Cerebellar cortex (tissue), 1 donor: ENCODE measurements at places on chromosomes 4 and X.

- no peak for DNase-seq
Measured at GRCh38 chr4:97073194-97073593, 1070.1 kb downstream of the STPG2 start.

DNA sequence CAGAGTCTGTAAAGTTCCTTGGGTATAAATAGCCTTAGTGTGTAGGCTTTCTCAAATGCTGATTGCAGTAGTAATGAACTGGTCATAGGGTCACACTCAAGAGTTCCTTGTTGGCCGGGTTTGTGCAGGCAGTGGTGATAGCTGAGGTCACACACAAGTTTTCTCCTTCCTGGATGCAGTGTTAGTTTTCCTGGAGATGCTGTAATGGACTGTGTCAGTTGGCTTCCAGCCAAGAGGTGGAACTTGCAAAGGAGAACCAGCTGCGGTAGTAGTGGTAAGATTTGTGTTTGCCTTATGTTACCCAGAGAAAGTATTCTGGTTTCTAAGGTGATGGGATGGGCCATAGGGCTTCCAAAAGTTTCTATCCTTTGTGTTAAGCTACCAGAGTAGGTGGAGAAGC lies 409.8 kb upstream of the FRG1 start:
- DNase-seq, result no peak

DNA sequence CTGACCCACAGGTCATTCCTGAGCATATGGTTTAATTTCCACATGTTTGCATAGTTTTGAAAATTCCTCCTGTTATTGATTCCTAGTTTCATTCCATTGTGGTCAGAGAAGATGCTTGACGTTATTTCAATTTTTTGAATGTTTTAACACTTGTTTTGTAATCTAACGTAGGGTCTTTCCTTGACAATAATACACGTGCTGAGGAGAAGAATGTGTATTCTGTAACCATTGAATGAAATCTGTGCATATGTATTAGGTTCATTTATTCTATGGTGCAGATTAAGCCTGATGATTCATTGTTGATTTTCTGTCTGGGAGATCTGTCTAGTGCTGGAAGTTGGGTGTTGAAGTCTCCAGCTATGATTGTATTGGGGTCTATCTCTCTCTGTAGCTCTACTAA lies 486.4 kb upstream of the RPS6KA3 start:
- no peak for DNase-seq

DNA sequence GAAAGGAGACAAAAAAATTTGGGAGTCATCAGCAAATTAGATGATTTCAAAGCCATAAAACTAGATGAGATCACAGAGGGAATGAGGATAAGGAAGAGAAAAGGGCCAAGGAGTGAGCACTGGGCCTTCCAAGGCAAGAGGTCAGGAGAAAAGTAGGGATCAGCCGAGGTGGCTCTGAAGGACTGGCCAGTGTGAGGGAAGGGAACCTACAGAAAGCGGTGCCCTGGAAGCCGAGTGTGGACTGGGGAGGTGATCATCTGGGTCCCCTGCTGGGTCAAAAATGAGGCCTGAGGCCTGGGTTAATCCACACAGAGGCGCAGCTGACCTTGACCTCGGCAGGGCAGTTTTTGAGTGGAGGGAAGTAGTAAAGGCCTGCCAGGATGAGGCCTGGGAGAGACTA lies 133.8 kb downstream of the SMIM20 start:
- no peak for DNase-seq

DNA sequence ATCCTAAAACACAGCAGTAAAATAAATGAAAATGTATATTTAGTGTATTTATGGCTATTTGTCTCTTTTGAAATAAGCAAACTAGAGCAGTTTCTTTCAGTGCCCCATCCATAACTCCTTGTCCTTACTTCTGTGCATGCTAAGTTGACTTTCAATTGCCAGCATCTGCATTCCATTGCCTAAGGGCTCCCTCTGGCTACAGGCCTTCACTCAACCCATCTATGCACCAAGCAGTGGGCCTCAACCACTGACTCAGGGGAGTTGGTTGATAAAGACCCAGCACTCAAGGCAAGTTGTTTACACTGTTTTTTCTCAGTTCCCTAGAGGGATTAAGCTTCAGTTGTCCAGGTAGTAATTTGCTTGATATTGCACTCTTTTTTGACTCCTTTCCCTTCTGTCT lies 265.7 kb downstream of the IQCM start:
- DNase-seq, result no peak

DNA sequence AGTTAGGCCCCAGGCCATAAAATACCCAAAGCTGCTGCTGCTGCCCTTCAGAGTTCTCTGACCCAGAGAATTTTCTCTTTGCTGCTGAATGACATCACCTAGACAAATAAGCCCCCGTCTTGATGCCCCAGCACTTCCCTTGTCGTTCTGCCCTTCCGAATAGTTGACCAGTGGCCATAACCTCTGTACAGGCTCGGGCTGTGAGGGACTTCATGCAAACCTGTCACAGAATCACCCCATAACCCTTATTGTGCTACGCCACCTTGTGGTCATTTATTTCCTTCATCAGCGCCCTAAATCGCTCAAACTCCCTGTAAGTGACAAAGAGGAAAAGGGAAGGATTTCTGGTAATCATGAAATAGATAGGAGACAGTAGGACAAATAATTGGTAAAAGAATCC lies 18.8 kb downstream of the SPACA5 start:
- peak; percentile 82 for DNase-seq

DNA sequence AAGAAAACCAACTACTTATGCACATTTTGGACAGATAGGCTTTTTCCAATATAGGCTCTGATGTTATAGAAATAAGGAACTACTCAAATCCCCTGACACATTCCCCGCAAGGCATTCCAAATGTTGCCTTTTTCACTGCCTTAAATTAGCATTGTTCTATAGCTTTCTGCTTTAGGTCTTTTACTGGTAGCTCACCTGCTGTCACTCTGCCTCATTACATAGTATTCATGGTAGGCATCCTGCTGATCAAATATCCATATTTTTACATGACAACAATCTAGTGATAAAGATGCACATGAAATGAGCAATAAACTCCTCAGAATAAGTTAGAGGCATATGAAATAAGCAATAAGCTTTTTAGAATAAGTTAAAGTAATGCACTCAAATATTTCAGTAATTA lies 542.7 kb downstream of the FAM133A start:
- no peak for DNase-seq

DNA sequence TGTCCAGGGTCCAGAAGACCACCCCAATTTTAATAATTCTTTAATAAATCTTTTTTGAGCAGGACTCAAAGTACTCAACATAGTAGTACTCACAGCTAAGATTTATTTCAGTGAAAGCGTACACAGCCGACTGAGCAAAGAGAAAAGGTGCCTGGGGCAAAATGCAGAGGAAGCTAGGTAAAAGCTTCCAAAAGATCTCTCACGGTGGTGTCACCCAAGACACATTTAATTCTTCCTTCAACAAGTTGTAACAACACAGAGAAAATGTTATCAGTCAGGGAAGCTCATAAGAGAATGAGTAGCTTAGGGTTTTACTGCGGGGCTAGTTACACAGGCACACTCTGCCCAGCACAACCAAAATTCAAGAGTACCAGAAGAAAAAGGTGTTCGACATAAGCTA lies 201.1 kb downstream of the OPHN1 start:
- no peak for DNase-seq

GRCh38 chr4:1096841-1097240 lies 16.5 kb downstream of the RNF212 start:
- DNase-seq, result no peak

DNA sequence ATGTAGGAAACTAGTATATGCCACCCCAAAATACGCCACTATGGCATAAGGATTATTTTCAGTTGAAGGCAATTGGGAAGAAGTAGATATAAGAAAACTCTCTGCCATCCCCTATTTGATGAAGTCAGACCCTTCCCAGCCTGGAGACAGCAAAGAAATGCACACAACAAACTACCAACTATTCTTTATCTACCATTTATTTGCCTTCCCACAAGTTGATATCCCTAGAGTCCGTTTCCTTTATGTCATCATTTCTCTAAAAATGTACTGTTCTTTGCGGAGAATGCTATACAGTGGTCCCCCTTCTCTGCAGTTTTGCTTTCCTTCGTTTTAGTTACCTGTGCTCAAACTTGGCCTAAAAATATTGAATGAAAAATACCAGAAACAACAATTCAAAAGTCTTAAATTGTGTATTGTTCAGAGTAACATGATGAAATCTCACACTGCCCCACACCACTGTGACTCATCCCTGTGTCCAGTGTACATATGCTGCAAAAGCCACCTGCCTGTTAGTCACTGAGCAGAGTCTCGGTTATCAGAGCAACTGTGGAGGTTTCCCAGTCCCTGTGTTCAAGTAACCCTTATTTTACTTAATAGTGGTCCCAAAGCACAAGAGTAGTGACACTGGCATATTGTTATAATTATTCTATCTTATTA lies 152.3 kb downstream of the WDFY3 start:
- no peak for DNase-seq

DNA sequence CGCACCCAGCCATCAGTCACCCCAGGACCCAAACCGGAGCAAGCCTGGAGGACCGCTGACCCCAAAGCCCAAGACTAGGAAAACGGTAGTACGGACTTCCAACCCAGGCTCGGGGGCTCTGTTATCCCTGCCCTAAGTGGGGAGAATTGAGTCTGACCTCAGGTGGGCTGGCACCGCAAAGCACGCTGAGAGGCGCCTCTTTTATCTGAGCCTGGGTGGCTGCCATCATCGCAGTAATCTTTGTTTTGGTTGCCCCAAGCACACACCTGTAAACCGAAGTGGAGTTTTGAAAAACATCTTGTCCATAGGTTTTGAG lies 894 bp upstream of the SH3RF1 start:
- DNase-seq, result no peak

- peak; percentile 62 for DNase-seq
Measured at GRCh38 chrX:54495814-54496516, at the start of gene FGD1. TSS of gene FGD1 (minus strand) at chrX:54496234. CDS start at chrX:54495432, 802 bp downstream.

DNA sequence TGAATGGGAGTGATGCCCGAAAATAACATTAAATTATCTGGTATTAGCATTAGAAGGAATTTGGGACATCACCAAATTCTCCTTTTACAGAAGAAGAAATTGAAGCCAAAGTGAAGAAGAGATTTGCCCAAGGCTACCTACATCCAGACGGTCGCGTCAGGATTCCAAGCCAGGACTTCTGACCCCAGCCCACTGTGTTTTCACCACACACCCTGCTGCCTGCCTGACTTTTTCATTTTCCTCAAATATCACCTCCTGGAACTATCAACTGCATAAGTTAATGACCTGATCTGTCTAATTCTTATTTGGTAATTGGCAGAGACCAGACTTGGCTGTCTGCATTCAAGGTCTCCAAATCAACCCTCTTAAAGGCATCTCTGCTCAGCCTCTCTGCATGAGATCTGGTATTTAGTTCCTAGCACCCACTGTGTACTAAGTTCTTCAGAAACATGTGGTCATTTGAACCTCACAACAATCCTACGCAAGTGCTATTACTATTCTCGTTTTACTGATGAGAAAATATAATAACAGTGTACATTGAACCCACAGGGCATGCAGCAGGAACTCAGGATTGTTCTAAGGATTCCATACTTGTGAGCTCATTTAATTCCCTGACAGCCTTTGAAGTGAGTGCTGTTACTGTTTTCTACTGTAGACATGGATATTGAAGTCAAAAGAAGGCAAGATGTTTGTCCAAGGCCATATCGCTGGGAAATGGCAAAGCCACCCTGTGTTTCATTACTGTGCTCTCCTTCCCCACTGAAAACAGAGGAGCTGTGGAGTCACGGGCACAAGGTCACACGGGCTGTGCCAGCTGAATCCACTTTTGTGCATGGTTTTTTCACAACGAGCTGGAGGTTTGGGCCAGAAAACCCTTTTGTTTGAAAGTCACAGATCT lies 195.2 kb upstream of the C1QTNF7 start:
- DNase-seq, result no peak

DNA sequence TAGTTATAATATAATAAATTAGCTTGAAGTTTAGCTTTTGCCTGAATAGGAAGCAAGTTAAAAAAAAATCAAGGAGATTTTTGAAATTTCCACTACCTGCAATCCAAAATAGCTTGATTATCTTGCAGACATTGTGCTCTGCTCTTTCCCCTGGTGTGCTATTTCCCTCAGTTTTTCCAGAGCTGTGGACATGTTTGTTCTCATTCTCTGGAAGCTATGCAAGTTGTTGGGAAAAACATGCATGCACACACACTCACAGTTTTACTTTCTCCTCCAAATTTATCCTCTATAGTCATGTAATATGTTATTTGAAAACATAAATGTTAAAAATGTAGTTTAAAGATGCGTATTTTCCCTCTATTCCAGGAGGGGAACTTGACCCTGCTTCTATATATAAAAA lies 225.8 kb upstream of the ARSJ start:
- no peak for DNase-seq

DNA sequence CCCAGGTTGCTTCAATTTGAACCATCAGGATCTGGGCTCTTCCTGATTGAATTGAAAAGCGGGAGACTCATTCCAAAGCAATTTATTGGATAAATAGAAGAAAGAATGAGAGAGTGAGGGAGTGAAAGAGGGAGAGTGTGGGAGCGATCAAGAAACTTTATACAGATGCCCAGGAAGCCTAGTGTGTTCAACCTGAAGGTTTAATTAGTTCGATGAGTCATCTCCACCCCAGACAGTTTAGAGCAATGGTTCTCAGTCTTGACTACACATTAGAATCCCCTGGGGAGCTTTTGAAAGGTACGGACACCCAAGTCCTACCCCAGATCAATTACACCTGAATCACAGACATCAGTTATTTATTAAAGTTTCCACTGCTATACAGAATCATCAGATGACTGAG lies 61.5 kb downstream of the GEMIN8 start:
- DNase-seq, result no peak

- DNase-seq, result no peak
Measured at GRCh38 chr4:10173037-10173753, 56.6 kb upstream of the WDR1 start.

GRCh38 chr4:104044369-104044768 lies 324.6 kb upstream of the TACR3 start:
- no peak for DNase-seq

- no peak for DNase-seq
Measured at GRCh38 chr4:661881-662761, 12.0 kb downstream of the ATP5ME start.

DNA sequence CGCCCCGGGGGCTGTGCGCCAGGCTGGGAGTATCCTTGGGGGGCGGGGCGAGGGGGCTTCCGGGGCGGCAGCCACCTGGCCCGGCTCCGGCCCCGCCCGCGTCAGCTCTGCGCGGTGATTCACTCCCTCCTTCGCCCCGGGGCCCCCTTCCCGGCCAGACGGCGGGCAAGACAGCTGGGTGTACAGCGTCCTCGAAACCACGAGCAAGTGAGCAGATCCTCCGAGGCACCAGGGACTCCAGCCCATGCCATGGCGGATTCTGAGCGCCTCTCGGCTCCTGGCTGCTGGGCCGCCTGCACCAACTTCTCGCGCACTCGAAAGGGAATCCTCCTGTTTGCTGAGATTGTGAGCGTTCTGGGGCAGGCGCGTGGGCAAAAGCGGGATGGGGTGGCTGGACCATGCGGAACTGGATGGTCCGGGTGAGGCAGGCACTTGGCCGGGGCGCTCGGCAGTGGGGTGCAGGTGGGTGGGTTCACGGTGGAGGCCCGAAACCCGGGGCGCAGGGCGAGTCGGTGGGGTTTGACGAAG lies at the start of gene PLP2:
Gene PLP2 (plus strand): TSS at position 147 of the 528 bp plus-strand sequence. CDS start 103 bp downstream, at position 250.
- no peak for DNase-seq
